ENCODE measurements at places on chromosomes 12 and 14.

DNA sequence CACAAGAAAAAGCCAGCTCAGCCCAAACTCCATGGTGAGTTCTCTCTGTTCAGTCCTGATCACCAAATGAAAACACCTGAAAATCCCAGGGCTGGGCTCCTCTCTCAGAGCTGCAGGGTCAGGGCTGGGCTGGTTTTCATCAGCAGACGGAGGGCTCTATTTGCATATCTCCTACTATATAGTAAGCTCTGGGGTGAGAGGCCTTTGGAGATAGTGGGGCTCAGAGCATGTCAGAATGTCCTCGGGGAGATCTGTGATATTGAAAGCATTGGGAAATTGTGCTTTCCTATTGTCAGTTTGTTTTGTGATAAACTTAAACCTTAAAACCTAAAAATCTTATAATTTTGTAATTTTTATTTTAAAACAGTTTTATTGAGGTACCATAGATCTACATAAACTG is 742.6 kb downstream of the TMEM121 start:
- no peak for DNase-seq

DNA sequence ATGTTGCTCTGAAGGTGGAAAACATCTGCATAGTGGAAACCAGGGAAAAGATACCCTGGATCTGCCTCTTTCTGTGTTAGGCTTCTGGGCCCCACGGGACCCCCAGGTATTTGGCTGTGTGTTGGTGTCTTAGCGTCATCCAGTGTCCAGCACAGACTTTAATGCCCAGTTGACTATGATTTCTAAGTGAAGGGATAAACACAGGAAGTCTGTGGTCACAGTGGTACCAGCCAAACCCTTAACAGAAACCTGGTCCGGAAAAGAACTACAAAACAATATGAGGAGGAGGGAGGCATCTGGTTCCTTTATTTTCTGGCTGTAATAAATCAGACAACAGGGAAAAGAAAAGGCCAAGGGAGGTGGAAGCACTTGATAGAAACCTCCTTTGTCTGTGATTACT is 56.4 kb downstream of the CMKLR1 start:
- DNase-seq = no peak

DNA sequence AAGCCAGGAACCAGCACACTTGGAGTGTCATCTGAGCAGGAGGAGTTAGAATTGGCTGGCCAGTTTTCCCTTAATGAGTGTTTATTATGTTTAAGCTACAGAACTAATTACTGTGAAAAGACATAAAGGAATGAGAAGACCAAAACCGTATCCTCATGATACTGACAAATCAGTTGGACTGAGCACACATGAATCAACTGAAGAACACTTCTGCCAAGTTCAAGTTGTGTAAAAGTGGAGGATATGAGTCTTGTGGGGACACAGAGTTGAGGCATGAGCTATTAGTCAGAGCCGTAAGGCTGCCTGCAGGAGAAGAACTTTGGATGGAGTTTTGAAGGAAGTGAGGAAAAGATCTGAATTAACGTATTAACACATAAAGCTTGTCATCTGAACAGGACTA is 43.1 kb downstream of the HMGA2 start:
- no peak for DNase-seq

DNA sequence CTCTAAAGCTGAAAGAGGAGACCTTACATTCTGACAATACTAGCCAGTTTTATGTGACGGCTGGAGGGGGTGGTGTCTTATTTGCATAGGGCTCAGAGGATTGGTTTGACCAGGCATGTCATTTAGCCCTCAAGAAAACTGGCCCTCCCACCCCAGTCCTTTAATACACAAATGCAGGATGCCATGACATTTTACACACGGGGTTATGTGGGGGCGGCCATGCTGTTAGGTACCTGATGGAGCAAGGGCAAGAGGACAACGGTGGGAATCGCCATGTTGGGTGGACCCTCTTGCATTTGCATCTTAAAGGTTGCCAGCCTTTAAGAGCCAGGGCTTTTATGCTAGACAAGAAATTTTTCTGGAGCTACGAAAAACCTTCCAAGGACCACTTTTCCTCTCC is 23.3 kb downstream of the MDM2 start:
- no peak for DNase-seq

- DNase-seq = no peak
These were observed 113.0 kb downstream of the ADCK1 start for GRCh38 chr14:77912754-77913556.

GRCh38 chr12:98819821-98820404 is 174.8 kb downstream of the APAF1 start:
- DNase-seq = no peak

GRCh38 chr14:92542766-92543554 is 29.4 kb downstream of the RIN3 start:
- DNase-seq = no peak
